ENCODE measurements at places on chromosomes 5 and 9.

DNA sequence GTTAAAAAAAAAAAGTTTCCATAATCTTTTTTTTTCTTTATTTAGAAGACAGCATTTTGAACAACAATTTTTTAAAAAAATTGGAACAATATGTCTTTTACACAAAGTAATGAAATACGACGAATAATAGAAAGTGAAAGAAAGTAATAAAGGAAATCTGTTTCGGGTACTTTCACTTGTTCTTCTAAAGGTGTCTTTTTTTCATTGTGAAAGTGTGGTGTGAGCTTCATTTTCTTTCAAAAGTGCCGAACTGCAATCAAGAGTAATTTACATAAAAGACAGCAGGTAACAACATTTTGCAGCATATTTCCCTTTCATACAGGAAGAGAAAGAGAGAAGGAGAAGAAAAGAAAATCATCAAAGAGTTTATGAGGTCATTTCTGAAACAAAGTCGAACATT, 159.7 kb upstream of the CDH12 start:
- no peak for DNase-seq

- no peak for DNase-seq
Measured at GRCh38 chr5:53048248-53048647, 59.1 kb downstream of the ITGA2 start.

- DNase-seq = no peak
Measured at GRCh38 chr5:5695266-5695665, 272.8 kb downstream of the ICE1 start.

- DNase-seq = no peak
Measured at GRCh38 chr9:81191222-81191621, 498.1 kb downstream of the TLE1 start.

GRCh38 chr5:84227236-84227635, 157.4 kb downstream of the EDIL3 start:
- DNase-seq = no peak

GRCh38 chr9:114779352-114779845, 26.4 kb downstream of the TNFSF15 start:
- DNase-seq = peak; percentile 72

- DNase-seq = no peak
Measured at GRCh38 chr5:109533751-109534272, 124.0 kb upstream of the PJA2 start.

DNA sequence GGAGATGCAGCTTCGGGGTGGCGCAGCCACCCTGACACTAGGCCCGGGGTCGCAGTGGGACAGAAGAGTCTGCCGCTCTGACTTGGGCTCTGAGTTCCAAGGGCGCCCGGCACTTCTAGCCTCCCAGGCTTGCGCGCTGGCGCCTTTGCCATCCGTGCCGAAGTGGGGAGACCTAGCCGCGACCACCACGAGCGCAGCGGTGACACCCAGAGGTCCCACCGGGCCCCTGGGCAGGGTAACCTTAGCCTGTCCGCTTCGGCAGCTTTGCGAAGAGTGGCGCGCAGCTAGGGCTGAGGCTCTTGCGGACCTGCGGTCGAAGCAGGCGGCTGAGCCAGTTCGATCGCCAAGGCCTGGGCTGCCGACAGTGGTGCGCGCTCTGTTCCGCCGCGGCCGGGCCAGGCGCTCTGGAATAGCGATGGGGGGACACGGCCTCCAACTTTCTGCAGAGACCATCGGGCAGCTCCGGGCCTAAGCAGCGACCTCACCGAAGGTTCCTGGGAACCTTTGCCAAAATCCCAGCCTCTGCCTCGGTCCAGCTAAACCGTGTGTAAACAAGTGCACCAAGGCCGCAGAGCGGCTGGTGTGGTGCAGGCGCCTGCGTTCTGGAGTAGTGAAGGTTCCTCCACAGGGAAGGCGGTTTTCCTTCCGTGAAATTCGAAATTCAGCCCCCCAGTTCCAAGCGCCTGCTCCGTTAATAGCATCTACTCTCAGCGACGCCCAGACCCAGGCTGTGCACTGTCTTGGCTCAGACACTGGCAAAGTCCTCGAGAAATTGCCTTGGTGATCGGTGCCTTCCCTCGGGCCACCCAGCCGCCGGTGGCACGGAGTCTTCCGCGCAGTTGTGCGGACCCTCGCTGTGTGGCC, 7.4 kb downstream of the TLX3 start:
- no peak for DNase-seq

GRCh38 chr9:69034071-69034470, 1.5 kb upstream of the FXN start:
- no peak for DNase-seq

GRCh38 chr9:127207734-127208410, 56.7 kb upstream of the GARNL3 start:
- DNase-seq = no peak

- no peak for DNase-seq
Measured at GRCh38 chr9:111630182-111630963, 761 bp upstream of the DNAJC25 start.

DNA sequence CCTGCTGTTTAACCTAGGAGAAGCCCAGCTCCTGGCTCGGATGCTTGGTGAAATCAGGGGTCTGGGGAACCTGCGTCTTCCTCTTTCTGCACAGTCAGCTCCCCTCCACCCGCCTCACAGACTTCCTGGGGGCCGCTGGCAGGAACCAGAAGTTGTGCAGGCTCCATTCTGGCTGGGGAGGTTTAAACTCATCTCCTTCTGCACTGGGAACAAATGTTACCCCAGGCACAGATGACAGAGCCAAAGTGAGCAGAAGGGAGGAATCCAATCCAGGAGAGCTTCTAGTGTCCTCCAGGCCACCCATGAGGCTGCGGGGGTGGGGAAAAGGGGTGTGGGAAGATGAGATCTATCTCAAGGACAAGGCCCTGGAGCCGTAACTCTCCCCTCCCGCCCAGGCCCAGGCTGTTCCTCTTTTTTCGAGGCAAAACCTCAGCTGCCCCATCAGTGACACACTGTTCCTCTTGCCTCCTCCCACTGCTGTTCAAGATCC, 31.2 kb downstream of the KCNMB1 start:
- DNase-seq = no peak

DNA sequence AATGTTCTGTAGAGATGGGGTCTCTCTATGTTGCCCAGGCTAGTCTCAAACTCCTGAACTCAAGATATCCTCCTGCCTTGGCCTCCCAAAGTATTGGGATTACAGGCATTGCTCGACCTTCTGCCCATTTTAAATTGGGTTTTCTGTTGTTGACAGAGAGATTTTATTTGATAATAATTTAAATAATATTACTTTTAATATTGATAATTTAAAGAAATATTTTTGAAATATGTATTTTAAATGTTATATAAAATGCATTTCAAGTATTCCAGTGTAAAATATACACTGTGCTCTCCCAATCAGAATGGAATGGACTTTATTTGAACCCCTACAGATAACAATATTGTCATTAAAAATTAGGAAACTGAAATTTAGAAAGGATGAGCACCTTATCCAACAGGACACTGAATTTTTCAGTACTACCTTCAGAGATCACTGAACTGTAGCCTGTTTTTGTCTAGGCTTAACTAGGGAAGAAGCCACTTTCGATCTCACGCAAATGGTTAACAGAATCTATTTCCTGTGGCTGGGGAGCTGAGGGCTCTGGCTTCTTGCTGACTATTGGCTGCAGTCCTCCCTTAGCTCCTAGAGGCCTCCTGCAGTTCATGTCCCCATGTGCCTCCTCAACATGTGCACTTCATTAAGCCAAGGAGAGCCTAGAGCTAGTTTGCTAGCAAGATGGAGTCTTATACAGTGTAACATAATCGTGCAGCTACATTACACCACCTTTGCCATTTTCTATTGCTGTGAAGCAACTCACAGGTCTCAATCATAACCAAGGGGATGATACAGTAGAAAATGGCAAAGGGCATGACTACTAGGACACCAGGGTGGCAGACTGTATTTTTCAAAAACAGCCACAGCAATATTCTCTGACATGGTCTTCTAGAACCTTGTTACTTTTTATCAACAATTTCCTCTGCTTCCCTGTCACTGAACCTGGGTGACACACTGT, 150.0 kb downstream of the CDC42SE2 start:
- no peak for DNase-seq

DNA sequence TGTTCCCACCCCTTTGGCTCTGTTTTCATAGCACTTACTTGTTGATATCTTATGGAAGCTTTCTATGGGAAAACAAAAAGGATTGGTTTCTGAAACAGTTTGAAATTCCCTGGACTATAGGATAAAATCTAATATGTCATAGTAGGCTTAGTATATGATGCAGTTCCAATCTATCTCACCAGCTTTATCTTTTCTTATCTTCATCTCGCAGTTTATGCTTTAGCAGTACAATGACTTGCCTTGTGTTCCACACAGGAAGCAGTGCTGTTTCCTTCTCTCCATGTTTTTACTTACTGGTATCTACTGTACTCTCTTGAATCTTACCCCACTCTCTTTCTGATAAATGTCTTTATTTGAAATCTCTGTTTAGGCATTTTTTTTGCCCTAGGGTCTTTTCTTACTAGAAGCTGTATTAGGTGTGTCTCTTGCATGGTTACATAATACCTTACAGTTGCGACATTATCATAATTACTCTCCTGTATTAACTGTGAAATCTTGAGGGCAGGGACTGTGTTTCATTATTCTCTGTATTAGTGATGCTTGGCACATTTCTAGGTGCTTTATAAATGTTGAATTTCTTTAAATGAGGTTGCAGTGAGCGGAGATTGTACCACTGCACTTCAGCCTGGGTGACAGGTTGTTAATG, 76.3 kb downstream of the FOCAD start:
- DNase-seq = no peak

DNA sequence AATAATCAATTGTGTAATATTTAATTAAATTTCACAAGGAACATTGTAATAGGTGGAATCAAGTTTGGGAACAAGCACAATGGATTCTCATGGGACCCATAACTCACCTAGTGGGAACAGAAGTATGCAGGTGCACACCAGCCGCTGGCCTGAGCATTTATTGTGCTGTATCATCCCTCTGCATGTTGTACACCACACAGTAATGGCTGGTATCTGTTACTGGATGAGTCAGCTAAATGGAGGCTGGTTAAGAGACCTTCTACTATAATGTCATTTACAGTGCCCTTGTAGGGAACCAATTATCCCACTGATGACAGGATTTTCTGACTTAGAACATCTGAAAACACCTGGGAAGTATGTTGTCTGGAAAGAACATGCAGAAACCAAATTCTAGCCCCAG, 3.2 kb upstream of the MAP3K1 start:
- no peak for DNase-seq
